ENCODE measurements at places on chromosomes 4 and X.

DNA sequence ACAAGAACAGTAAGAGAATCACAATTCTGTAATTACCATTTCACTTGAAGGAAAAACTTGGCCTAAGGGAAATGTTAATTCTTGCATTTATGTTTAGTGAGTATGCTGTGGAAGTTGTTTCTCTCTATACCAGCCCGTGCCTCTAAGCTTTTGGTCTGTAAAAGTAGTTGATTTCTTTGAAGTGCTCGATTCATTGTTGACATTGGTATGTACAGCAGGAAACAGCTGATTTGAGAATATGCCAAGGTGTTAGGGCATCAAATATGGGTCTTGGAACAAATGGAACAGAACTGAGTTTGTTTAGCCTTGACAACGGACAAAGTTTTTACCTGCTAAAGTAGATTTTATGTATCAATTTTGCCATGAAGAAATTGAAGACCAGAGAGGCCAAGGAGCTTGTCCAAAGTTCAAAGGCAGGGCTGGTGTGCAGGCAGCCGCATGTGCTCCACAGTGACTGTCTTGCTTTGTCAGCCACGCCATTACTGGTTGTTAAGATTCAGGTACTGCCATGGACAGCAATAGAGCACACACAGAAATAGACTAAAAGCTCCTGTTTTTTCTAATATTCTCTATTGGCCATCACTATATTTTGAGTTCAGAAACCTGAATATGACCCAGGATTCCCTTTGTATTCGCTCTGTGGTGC, 75.5 kb upstream of the TLR3 start:
- no peaks in the 10 kb centered on the region for H3K27me3 ChIP-seq
- no peaks in the 10 kb centered on the region for H3K4me1 ChIP-seq
- no peaks in the 10 kb centered on the region for H3K36me3 ChIP-seq
- H3K27ac ChIP-seq: no peak overlapping the region
- no peak for DNase-seq

GRCh38 chr4:8507196-8507570, 66.6 kb downstream of the TRMT44 start:
- H3K4me3 ChIP-seq: no peak overlapping the region
- no peak for DNase-seq
- H3K36me3 ChIP-seq: no peaks in the 10 kb centered on the region
- no peaks in the 10 kb centered on the region for H3K27me3 ChIP-seq
- no peaks in the 10 kb centered on the region for H3K4me1 ChIP-seq
- H3K27ac ChIP-seq: no peak overlapping the region

DNA sequence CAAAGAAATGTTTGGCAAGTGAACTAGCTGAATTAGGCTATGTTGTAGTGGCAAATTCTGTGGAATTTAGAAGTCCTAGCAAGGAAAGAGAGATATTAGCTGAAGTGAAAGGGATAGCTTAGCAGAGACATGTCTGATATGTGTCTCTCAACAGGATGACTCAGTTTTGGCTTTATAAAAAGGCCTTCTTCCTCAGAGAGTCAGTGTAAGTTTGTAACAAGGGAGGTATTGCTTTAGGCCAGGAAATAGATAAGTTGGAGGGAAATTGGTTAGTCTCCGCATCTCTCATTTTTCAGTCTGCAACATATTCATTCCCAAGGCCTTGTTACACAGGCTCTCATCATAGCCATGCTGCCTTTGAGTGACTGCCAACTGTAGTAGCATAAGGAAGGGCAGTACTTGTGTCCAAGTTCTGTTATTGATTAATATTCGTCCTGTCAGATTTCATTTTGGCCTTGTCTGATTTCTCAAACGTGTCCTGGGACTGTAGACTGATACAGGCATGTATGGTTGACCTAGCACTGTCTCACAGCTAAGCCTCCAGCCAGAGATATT, 4.0 kb downstream of the TMEM164 start:
- no peak for DNase-seq
- no peak overlapping the region for H3K27ac ChIP-seq
- H3K4me1 ChIP-seq: peaks cover 25% of the 10 kb centered on the region
- H3K4me3 ChIP-seq: no peak overlapping the region

DNA sequence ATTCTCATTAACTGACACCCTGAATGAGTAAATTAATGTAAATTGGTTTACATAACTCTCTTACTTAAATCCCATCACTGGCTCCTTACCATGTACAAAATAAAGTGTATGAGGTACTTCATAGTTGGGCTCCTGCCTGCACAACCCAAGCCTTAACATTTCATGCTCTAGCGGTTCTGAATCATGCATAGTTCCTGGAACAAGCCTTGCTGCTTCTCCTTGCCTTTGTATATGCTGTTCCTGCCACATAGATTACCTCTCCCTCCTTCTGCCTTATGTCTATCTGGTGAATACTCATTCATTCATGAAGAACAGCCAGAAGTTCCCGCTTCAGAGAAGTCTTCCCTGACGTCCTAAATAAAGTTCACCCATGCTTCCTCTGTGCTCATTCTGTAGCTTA, 594.7 kb downstream of the SMARCA1 start:
- no peak overlapping the region for H3K4me3 ChIP-seq
- H3K27me3 ChIP-seq: no peaks in the 10 kb centered on the region
- H3K4me1 ChIP-seq: no peaks in the 10 kb centered on the region
- no peak overlapping the region for H3K27ac ChIP-seq
- no peak for DNase-seq

GRCh38 chr4:4709736-4710135, 149.7 kb upstream of the MSX1 start:
- H3K27ac ChIP-seq: no peak overlapping the region
- no peaks in the 10 kb centered on the region for H3K27me3 ChIP-seq
- no peaks in the 10 kb centered on the region for H3K4me1 ChIP-seq
- H3K4me3 ChIP-seq: no peak overlapping the region
- no peak for DNase-seq

GRCh38 chr4:169068423-169068822, 58.4 kb upstream of the CBR4 start:
- no peak for DNase-seq
- H3K27ac ChIP-seq: no peak overlapping the region
- peaks cover 6% of the 10 kb centered on the region for H3K4me1 ChIP-seq
- no peaks in the 10 kb centered on the region for H3K36me3 ChIP-seq
- no peak overlapping the region for H3K4me3 ChIP-seq

GRCh38 chrX:134172588-134173259, 64.3 kb upstream of the CCDC160 start:
- no peaks in the 10 kb centered on the region for H3K36me3 ChIP-seq
- peak overlapping the region; percentile 62 for H3K4me3 ChIP-seq
- H3K27me3 ChIP-seq: no peaks in the 10 kb centered on the region
- peaks cover 13% of the 10 kb centered on the region for H3K4me1 ChIP-seq

- H3K27ac ChIP-seq: no peak overlapping the region
- H3K4me1 ChIP-seq: no peaks in the 10 kb centered on the region
- H3K36me3 ChIP-seq: no peaks in the 10 kb centered on the region
- DNase-seq: no peak
- H3K27me3 ChIP-seq: no peaks in the 10 kb centered on the region
Observed at GRCh38 chr4:154450966-154451365, 40.6 kb downstream of the DCHS2 start.

- no peaks in the 10 kb centered on the region for H3K4me1 ChIP-seq
- no peaks in the 10 kb centered on the region for H3K36me3 ChIP-seq
- no peak for DNase-seq
- no peak overlapping the region for H3K4me3 ChIP-seq
- H3K27me3 ChIP-seq: no peaks in the 10 kb centered on the region
- no peak overlapping the region for H3K27ac ChIP-seq
Observed at GRCh38 chrX:123817288-123817894, 42.5 kb upstream of the XIAP start.

GRCh38 chr4:184421533-184422155, 52.7 kb downstream of the IRF2 start:
- no peak for DNase-seq
- H3K27ac ChIP-seq: no peak overlapping the region
- peaks cover 54% of the 10 kb centered on the region for H3K4me1 ChIP-seq

DNA sequence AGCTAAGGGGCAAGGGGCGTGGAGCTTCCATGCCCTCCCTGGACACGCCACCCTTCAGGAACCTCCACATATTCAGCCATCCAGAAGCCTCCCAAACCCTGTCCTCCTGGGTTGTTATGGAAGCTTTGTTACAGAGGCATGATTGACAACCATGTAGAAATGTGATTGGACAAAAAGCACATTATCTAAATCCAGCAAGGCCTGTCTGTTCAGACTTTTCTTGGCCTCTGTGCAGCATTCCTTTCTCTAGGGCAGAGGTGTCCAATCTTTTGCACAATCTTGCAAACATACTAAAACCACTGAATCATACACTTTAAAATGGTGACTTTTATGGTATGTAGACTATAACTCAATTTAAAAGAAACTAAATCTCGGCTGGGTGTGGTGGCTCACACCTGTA, 12.7 kb downstream of the STEEP1 start:
- no peaks in the 10 kb centered on the region for H3K4me1 ChIP-seq
- peaks cover 14% of the 10 kb centered on the region for H3K36me3 ChIP-seq

- no peak for DNase-seq
- no peaks in the 10 kb centered on the region for H3K36me3 ChIP-seq
- H3K27me3 ChIP-seq: no peaks in the 10 kb centered on the region
- H3K27ac ChIP-seq: no peak overlapping the region
Observed at GRCh38 chrX:84362184-84362838, 139.9 kb downstream of the HDX start.

DNA sequence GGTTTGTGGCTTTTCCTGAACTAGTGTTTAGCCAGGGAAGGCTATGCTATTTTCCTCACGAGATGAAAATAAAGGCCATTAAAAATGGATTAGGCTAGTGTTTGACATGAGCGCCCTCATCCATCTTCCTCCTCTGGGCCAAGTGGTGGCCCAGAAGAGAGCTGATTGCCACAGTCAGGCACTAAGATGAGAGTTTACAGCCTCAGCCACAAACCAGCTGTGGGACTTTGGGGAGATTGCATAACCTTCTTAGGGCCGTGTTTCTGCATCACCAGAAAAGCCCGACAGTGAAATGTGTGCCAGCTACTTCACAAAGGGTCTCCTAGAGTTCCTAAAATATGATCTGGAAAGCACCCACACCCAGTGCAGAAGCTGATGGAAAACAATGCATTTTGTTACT, 42.3 kb upstream of the LNX1 start:
- no peaks in the 10 kb centered on the region for H3K4me1 ChIP-seq
- H3K27me3 ChIP-seq: no peaks in the 10 kb centered on the region
- H3K27ac ChIP-seq: no peak overlapping the region
- no peak for DNase-seq
- H3K4me3 ChIP-seq: no peak overlapping the region

DNA sequence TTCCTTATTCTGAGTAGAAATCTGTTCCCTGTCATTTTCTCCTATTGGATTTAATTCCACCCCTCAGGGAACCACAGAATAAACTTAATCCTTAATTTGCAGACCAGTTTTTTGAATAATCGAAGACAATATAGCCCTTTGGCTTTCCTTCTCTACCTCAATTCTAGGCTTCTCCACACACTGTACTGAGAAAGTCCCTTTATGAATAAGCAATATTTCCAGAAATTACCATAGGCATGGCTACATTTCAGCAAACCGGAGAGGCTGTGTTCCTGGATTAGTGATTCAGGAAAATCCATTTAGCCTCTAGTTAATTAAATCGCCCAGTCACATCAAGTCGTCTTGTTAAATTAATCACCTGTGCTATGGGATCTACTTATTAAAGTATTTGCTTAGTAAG, 125.1 kb downstream of the ANAPC4 start:
- DNase-seq: no peak
- no peaks in the 10 kb centered on the region for H3K27me3 ChIP-seq
- H3K4me1 ChIP-seq: no peaks in the 10 kb centered on the region
- H3K36me3 ChIP-seq: no peaks in the 10 kb centered on the region
- no peak overlapping the region for H3K27ac ChIP-seq

DNA sequence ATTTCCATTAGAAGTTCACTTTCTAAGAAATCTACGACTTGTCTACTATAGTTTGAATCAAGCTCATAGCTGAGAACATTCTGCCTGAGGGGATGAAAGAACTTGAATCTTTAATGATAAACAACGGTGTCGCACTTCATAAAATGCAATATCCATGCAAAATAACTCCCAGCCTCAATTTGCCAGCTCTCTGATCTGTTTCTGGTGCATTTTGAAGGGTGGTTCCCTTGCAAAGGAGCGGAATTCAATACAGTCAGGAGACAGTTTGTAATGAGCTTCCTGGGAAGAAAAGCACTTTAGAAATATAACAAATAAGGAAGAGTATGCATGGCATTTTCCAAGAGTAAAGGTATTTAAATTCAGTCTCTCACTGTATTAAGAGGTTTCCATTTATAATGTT, 80.0 kb downstream of the PCYT1B start:
- no peak overlapping the region for H3K4me3 ChIP-seq
- no peak for DNase-seq
- H3K27me3 ChIP-seq: no peaks in the 10 kb centered on the region
- no peaks in the 10 kb centered on the region for H3K36me3 ChIP-seq
- no peak overlapping the region for H3K27ac ChIP-seq

GRCh38 chr4:46503739-46504138, 113.8 kb upstream of the GABRA2 start:
- DNase-seq: no peak
- no peaks in the 10 kb centered on the region for H3K4me1 ChIP-seq
- H3K27me3 ChIP-seq: no peaks in the 10 kb centered on the region
- H3K4me3 ChIP-seq: no peak overlapping the region
- H3K36me3 ChIP-seq: no peaks in the 10 kb centered on the region
- no peak overlapping the region for H3K27ac ChIP-seq

GRCh38 chr4:37995981-37996775, 36.0 kb downstream of the PTTG2 start:
- no peaks in the 10 kb centered on the region for H3K36me3 ChIP-seq
- no peak overlapping the region for H3K4me3 ChIP-seq
- DNase-seq: no peak
- H3K27me3 ChIP-seq: no peaks in the 10 kb centered on the region

GRCh38 chr4:8560265-8561047, 19.7 kb upstream of the GPR78 start:
- H3K4me1 ChIP-seq: no peaks in the 10 kb centered on the region
- no peak for DNase-seq
- no peaks in the 10 kb centered on the region for H3K27me3 ChIP-seq
- H3K27ac ChIP-seq: no peak overlapping the region
- no peaks in the 10 kb centered on the region for H3K36me3 ChIP-seq

GRCh38 chrX:66399273-66399672, 235.2 kb downstream of the HEPH start:
- H3K27me3 ChIP-seq: no peaks in the 10 kb centered on the region
- no peak overlapping the region for H3K27ac ChIP-seq
- no peaks in the 10 kb centered on the region for H3K36me3 ChIP-seq
- H3K4me3 ChIP-seq: no peak overlapping the region

GRCh38 chrX:24149351-24150050, at the start of gene ZFX:
Gene ZFX, plus strand, starts transcription at chrX:24149729. Its CDS starts 23,014 bp downstream, at chrX:24172743.
- peak within 1 kb of the TSS; percentile 74 for H3K4me3 ChIP-seq
- peaks cover 2% of the 10 kb centered on the region for H3K36me3 ChIP-seq
- DNase-seq: peak; percentile 71
- no peaks in the 10 kb centered on the region for H3K27me3 ChIP-seq
- H3K4me1 ChIP-seq: peaks cover 33% of the 10 kb centered on the region
- H3K27ac ChIP-seq: peak within 1 kb of the TSS; percentile 79
